ENCODE measurements at places on chromosomes 5 and 9.

DNA sequence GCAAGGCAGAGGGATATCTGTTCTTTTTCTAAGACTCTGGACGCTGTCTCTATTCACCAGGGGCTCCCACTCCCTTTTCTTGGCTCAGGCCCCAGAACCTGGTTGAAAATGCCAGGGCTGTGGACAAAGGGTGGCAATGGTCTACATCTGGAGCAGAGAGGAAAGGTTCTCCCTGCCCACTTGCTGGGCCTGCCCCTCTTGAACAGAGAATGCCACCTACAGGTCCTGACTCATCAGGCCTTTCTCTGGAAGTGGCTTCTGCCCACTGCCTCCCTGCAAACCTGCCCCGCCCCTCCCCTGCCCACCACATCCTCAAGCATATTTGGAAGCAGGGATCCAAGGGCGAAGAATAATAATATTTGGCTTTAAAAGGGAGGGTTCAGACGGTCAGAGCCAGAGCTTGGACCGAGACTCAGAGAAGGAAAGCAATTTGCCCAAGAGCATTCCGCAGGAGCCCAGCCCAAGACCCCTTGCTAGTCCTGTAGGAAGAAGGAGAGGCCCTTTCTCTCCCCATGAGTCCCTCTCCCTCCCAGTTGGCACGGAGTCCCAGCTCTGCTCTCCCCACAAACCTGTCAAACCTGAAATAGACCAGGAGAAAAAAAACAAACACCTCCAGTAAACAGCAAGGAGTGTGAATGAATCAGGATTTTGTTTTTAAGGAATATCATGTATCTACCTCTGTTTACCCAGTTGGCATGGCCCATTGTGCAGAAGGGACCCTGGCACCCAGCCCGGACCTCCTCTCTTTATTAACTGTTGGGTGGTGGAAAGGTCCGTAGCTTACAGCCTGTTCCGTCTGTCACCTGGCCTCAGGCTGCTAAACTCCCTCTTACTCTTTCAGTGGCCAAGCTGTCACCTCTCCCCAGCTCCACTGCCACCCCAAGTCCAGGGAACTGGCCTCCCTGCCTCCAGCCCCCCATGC lies 37.7 kb upstream of the STXBP1 start:
- DNase-seq = no peak

DNA sequence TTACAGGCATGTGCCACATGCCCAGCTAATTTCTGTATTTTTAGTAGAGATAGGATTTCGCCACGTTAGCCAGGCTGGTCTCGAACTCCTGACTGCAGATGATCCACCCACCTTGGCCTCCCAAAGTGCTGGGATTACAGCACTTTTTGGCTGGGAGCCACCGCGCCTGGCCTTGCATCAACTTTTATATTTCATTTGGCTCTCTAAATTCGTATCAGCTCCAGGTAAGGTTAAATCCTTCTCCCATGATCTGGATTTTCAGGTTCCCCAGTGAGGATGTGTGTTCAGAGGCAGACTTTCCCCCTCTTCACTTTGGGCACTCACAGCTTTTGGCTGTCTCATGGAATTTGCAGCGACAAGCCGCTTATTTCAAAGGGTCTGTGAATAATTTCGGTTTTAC lies 16.8 kb upstream of the RNF38 start:
- no peak for DNase-seq

DNA sequence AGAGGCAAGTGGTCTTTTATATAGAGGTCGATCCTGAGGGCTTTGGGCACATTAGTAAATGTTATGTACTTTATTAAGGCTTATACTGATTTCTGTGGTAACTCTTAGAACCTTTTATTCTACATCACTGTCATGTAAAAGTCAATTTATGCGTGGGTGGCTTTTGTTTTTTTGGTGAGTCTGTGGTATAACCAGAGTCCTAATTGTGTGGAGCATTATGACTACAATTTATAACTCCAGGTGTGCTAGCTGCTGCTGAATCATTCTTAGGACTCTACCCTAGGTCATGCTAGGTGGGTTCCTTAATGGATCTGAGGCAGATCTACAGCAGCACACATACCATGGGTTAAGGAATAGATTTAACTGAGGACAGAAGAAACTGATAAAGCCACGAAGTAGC lies 33.9 kb upstream of the KCNN2 start:
- DNase-seq = no peak

GRCh38 chr5:69467442-69468225 lies 25.0 kb upstream of the OCLN start:
- no peak for DNase-seq

- DNase-seq = no peak
These were observed 108.1 kb upstream of the FBN2 start for GRCh38 chr5:128646176-128646575.
